ENCODE measurements at places on chromosomes 16 and 17.

GRCh38 chr16:70750893-70751467 is 50.0 kb downstream of the VAC14 start:
- no peak for DNase-seq

GRCh38 chr17:80245566-80246265 is 14.9 kb upstream of the RNF213 start:
- no peak for DNase-seq

DNA sequence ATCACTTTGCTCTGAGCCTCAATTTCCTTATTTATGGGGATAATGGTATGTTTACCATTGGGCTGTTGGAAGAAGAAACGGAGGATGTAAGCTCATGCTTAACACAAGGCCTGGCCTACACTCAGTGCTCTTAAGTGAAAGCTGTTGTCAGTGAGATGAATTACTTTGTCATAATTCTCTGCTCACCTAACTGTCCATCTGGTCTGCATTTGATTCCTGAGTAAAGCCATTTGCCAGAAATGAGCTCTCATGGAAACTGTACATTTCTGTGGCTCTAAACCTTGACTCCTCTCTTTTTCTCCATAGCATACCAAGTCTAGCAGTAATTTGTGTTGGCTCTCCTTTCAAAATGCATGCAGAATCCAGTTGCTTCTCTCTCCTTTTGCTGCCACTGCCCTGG is 445.7 kb downstream of the UTP18 start:
- DNase-seq, result no peak

DNA sequence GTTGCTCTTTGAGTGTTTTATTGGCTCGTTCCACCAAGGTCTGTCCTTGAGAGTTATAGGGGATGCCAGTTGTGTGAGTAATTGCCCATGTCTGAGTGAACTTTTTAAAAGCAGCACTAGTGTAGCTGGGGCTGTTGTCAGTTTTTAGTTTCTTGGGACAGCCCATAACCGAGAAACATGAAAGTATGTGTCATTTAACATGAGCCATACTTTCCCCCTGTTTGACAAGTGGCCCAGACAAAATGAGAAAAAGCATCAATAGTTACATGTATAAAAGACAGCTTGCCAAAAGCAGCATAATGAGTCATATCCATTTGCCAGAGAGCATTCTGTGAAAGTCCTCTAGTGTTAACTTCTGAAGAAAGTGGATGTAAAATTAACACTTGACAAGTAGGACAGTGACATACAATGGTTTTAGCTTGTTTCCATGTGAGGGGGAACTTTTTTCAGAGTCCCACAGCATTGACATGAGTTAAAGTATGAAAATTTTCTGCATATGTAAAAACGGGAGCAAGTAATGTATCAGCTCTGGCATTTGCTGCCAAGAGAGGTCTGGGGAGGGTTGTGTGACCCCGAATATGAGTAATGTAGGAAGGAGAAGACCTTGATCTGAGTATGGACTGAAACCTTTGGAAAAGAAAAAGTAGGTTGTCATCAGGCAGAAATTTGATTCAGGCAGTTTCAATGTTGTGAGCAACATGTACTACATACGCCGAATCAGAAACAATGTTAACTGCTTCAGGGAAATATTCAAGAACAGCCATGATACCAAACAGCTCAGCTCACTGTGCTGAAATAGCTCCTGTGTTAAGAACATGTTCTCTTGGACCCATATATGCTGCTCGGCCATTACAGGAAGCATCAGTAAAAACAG is 56.8 kb upstream of the ARL4D start:
- no peak for DNase-seq

GRCh38 chr17:42180922-42181850 is at the start of gene KCNH4:
Gene KCNH4, minus strand, starts transcription at chr17:42181142. Its CDS starts 197 bp downstream, at chr17:42180945.
- no peak for DNase-seq
